ENCODE measurements at places on chromosomes 11 and 22.

GRCh38 chr22:48744283-48744641 is 1083.4 kb downstream of the BRD1 start:
- no peak for DNase-seq

DNA sequence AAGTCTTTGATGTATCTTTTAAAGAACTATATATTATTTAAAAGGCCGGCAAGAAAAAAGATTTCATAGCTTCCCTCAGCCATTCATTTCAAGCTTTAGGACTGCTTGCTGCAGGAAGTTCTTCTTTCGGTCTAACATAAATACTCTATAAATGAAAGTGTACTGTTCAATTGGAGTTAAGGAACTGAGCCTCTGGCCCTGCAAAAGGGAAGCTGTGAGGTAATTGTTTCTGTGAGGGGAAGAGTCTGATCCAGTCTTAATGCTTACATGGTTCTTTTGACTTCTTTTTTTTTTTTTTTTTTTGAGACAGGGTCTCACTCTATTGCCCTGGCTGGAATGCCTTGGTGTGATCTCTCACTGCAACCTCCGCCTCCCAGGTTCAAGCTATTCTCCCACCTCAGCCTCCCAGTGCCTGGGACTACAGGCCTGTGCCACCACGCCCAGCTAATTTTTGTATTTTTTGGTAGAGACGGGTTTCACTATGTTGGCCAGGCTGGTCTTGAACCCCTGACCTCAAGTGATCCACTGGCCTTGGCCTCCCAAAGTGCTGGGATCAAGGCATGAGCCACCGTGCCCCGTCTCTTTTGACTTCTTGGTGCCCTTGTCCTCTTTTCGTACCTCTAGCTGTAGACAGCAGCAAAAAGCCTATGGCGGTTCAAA is 4.7 kb upstream of the TRIM29 start:
- no peak for DNase-seq

DNA sequence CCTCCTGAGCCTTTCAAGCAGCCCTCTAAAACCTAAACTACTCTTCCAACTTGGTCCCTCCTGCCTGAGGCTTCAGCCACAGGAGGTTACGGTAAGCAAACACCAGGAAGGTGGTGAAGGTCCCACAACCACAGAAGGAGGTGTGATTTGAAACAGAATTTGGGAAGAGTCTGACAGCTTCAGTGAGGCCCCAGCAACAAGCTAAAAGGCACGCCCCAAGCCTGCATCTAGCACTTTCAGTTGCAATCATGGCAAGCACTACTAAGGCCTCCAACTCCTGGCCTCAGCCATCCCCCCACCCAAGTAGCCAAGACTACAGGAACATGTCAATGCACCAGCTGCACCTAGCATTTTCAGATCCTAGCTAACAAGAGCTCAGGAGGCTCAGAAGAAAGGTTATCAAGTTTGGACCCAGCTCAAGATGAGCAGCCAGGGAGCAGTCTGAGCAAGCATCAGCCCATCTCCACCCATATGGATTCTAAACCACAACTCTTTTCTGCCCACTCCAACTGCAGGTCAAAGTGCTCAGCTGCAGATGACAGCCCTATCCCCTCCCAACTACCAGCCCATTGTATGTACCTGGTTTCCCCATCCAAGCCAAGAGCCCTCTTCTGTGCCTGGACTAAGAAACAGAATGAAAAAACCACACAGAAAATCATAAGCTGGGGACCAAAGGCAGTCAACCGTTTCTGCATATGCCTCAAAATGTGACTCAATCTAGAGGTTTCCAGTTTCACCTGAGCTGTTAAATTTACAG is 10.4 kb upstream of the AHNAK start:
- no peak for DNase-seq

DNA sequence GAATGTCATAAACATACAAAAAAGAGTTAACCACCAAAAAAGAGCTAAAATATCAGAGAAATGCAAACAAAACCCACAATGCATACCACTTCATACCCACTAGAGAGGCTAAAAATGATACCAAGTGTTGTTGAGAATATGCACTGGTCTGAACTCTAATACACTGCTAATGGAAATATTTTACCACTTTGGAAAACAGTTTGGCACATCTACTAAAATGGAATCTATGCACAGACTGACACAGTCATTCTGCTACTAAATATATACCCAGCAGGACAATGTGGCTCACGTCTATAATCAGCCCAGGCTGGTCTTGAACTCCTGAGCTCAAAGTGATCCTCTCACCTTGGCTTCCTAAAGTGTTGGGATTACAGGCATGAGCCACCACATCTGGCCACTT is 18.0 kb downstream of the MAPK1 start:
- DNase-seq = no peak

Data from retina (tissue), 1 donor.